HS-5 (cell line): ENCODE measurements at places on chromosomes 1 and 21.

GRCh38 chr1:172566196-172566997 is 33.4 kb downstream of the SUCO start:
- DNase-seq = no peak

DNA sequence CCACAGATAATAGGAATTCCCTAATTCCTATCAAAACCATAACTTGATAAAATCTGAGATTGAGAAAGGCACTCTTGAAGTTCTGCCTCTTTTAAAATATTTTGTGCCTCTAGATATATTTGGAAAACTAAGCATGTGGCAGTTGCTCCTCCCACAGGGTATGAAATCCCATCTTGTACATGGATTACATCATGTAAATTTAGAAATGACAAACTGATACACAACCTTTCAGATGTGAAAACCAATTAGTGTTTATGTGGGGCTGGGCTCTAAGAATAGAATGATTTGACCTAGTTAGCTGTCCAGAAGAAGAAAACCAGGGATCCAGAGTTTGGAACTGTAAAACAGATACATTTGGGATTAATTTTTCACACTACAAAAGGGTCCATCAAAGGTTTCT is 15.7 kb downstream of the LRRC53 start:
- DNase-seq = no peak

DNA sequence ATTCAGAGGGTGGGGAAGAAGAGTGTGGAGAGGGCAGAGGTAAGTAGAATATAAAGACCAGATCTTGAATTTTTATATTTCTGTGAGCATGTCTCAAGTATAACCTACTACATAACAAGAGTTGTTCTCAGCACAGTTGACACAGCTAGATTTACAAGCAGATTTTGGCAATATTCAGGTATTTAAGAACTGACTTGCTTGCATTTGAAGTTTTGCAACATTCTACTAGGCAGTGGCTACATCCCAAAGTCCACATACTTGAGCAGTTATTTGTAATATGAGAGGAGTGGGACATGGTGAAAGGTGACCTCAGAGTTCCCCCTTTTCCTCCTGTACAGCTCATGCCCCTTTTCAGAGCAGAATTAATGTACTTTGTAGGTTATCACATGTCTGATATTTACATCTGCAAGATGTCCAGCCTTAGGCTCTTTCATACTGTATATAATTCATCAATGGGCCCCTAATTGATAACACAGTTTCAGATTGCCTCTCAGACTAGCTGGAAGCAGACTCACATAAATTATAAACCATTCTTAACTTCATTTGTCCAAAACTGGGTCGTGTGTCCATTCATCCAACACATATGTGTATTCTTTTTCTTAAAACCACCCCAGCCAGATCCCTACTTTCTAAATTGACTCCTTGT is 136.7 kb upstream of the RAVER2 start:
- DNase-seq = no peak

- DNase-seq = no peak
Measured at GRCh38 chr1:1206376-1206965, at the start of gene TNFRSF18. TNFRSF18 (minus strand) TSS chr1:1206592; CDS start chr1:1206571, 21 bp downstream.

DNA sequence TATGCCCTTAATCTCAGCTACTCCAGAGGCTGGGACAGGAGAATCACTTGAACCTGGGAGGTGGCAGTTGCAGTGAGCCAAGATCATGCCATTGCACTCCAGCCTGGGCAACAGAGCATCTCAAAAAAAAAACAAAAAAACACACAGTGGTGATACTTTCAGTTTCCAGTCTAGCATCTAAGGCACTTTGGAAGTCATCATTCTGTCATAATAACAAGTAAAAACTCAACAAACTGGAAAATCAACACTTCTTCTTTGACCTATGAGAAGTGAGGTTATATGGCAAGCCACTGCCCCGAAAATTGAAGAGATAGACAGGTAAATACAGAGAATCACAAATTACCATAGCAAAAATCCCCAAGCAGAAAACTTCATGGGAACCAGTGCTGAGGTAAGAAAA is 51.9 kb downstream of the IL12RB2 start:
- no peak for DNase-seq

DNA sequence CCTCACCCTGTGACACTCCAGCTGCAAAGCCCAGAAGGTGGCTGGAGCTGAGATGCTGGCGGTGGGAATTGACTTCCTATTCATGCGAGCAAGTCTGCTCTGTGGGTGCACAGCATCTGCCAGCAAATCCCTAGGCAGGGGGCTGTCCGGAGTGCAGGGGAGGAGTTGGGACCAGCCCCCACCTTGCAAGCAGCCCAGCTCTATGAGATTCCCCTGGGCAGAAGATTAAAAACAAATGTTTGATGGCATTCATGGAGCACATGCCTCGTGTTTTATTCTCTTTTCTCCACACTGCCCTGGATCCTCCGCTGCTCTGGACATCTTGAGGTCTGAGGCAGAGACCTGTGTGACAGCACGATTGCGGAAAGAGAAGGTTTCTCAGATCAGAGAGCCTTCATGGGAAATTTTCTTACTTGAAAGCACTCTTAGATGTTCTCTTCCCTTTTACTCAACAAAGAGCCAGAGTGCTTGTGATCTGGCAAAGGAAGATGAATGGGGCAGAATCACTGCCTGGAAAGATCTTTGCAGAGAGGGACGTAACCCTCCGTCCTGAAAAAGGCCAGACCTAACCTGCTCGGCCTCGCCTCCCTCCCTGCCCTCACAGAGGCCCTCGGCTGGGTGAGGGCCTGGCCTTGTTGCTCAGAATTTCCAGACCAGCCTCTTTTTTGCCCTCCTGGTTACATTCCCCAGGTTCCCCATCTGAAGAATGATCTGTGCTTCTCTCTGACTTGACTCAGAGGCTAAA is 597.1 kb downstream of the KIF26B start:
- DNase-seq = no peak

DNA sequence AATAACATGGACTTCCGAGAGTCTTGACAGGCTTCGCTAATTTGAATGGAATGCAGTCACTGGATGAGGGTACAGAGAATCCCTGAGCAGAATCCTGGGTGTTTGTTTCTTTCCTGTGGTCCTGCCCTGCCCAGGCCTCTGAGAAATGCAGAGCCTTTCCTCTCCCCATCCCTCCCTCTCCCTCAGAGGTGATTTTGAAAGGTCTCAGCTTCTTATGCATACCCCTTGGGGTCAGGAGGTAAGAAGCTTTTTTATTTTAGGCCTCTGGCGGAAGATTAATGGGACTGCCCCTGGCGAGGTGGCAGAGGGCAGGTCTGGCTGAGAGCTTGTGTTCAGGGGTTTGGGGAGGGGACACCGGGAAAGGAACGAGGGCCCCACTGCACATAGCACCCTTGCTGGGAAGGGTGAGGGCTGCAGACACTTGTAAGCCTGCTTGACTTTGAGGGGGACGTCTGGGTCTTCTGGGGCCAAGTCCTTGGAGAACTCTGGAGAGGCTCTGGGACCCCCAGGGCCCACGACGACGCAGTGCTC is 116.5 kb upstream of the SLC45A1 start:
- DNase-seq = no peak

DNA sequence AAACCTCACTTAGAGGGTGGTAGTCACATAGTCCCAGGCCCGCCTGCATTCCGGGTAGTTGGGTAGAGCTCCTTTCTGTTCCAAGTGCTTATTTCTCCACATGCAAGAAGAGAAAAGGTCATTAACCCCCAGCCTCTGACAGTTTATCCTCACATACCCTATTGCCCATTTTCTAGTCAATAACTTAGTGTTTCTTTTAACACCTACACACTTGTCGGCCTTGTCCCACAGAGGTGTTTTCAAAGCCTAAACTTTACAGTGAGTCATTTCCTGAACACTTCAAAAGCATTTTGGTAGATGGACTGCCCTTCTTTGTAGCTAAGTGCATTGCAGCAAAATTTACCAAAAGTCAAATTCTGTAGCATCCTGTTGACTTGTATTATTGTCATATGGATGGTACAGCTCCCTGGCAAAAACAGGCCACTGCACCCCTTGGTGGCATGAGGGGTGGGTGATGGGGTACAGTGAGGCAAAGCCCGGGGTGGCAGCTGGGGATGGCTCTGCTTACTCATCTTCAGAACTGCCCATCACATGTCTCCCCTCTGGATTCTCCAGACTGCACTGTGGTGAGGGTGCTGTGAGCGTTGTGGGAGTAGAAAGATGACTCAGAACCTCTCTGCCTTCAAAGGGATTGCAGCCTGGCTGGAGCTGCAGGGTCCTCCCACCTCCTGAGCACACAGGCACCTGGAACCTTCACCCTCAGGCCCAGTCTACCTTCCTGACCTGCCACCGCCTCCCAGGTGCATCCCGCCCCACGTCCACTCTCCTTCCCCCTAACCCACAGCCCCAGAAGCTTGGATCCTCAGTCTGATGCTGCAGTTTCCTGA is 45.8 kb upstream of the DMRTB1 start:
- DNase-seq = peak; percentile 46

GRCh38 chr1:109272831-109273547 is 10.0 kb downstream of the PSRC1 start:
- DNase-seq = no peak

DNA sequence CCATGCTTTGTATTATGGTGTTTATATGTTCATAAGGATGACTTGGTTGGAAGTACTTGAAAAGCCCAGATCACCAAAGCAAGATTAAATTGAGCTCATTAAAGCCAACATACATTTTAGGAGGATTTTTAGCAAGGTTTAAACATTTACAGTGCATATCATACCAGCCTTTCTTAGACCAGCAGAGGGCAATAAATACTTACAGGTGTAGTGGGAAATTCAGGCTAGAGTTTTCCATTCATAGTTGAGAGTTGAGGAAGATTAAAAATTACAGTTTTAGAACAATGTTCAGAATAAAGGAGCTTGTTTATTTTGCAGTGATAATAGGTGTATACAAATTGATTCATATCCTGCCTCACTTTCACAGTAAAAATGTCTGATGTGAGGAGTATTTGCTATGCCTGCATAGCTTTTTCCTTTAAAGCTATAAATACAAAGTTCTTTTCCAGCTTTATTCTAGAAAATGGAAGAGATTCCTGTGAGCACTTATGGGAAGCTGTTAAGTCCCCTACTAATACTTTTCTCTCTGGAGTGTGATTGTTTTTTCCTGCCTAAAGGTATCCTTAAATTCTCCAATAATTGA is 35.3 kb downstream of the DTL start:
- no peak for DNase-seq

DNA sequence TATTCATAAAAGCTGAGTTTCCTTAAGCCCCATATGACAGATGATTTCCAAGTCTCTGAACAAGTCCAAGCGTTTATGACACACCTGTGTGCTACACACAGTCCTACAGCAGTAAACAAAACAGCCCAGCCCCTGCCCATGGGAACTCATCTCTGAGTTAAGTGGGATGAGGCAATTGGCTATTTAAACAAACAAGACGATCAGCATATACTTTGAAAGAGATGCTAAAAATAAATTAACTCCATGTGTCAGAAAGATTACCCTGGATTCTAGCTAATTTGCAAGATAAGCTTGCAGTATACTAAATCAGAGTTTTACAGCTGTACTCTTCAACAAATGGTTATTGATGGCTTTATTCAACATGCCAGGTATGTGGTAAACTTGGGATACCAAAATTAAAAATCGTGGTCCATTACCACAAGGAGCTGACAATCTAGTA is 7.0 kb downstream of the PSMG1 start:
- no peak for DNase-seq

DNA sequence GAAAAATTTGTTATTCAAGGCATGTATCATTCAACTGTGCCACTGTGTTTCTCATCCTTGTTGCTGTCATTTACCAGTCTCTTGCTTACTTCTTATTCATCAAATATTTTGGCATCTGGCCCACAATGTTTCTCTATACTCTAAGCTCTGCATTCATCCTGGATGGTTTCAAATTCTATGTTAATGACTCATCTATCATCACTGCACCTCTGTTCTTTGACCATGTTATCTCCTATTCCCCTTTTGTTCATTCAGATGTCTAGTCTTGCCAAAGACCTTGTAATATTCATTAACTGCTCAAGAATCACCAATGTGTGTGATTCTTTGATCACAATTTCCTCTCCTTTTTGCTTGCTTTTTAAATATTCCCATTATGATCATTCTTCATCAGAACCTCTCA is 54.6 kb upstream of the PRKACB start:
- peak; percentile 84 for DNase-seq

- peak; percentile 16 for DNase-seq
Measured at GRCh38 chr1:113118266-113118665, 45.3 kb downstream of the LRIG2 start.

GRCh38 chr21:32549440-32549839 is 35.9 kb downstream of the TCP10L start:
- DNase-seq = no peak

- no peak for DNase-seq
Measured at GRCh38 chr1:101079341-101079740, 53.8 kb upstream of the DPH5 start.

DNA sequence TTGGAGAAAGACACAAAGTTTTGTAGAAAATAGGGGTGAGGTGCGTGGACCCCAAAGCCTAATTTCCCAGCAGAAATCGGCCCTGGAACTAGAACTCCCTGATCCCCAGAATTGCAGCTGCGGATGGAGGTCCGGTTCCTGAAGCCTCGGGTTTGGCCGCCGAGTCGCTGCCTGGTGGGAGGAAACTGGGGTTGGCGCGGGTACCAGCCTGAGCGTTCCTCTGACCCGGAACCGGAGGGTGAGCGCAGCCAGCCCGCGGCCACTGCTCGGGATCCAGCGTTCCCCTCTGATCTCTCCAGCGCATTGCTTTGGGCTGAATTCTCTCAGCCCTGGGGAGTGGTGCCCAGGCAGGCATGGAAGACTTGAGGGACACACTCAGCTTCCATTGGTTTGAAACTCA is 1.6 kb downstream of the ST6GALNAC5 start:
- no peak for DNase-seq

DNA sequence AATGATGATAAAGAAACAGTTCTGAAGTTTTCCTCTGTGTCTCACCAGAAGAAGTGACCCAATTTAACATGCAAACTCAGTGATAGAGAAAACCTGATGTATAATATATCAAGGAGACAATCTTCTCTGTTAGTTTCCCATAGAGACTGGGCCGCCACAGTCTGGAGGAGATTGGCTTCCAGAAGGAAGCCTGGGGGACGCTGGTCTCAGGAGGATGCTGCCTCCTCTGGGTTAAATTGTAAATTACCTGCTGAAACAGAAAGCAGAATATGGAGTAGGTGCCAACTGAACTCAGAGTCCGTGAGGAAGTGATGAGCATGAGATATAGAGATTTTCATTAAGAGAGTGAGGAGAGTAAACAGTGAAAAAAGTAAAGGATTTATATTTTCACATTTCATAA is 15.8 kb downstream of the OR14I1 start:
- DNase-seq = no peak

DNA sequence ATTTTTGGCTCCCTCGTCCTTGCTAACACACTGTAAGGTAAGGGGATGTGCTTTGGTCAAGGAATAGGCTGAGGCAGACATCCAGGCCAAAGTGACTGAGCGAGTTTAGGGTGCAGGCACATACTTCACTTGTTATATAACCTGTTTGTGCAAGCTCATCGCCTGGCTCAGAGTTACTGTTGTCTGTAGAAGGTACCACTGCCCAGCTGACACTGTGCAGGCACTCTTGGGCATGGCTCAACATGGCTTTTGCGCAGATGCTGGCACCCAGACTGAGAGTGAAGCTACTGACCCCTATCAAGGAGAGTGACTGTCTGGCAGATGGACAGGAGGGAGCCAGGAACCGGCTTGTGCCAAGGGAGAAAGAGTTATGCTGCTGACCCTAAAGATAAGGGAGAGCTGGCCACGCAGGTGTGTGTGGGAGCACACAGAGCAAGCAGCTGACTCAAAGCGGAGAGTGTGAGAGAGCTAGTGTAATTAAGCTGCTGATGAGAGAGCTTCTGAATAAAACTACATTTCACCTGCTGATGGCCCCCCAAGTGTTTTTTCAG is 307.3 kb upstream of the USP24 start:
- DNase-seq = no peak
